ENCODE measurements at places on chromosomes 1 and 21.

GRCh38 chr1:214467078-214467585 is 84.3 kb downstream of the PTPN14 start:
- DNase-seq = no peak

- DNase-seq = no peak
Observed at GRCh38 chr1:206833106-206833680, 32.2 kb upstream of the IL20 start.

DNA sequence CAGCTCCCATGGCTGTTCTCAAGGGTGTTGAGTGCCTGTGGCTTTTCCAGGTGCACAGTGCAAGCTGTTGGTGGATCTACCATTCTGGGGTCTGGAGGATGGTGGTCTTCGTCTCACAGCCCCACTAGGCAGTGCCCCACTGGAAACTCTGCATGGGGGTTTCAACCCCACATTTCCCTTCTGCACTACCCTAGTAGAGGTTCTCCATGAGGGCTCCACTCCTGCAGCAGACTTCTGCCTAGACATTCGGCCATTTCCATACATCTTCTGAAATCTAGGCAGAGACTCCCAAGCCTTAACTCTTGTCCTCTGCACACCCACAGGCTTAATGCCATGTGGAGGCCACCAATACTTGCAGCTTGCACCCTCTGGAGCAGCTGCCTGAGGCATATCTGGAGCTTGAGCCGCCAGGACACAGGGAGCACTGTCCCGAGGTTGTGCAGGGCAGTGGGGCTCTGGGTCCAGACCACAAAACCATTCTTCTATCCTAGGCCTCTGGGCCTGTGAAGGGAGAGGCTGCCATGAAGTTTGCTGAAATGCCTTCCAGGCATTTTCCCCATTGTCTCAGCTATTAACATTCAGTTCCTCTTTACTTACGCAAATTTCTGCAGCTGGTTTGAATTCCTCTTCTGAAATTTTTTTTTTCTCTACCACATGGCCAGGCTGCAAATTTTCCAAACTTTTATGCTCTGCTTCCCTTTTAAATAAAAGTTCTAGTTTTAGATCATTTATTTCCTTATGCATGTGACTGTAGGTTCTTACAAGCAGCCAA is 8.8 kb upstream of the CAPN8 start:
- DNase-seq = no peak

DNA sequence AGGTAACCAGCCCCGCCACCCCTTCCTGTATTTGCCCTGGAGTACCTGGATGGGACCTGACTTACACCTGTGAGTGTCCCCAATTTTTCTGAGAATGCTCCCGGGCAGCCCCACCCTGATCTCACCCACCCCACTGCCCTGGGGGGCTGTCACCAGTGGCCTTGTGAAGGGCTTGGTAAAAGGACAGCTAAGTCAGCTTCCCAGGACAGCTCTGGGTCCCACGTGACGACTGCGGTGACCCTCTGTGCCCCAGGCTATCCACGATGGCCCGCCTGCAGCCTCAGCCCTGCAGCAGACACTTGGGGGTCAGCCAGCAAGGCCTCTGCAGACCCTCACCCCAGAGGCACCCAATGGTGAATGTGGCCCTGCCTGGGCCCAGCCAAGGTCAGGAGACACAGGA is 5.6 kb downstream of the SRM start:
- no peak for DNase-seq

- no peak for DNase-seq
Observed at GRCh38 chr1:11289064-11289463, 16.1 kb downstream of the UBIAD1 start.

- no peak for DNase-seq
Observed at GRCh38 chr1:216604771-216605170, 118.5 kb downstream of the ESRRG start.

DNA sequence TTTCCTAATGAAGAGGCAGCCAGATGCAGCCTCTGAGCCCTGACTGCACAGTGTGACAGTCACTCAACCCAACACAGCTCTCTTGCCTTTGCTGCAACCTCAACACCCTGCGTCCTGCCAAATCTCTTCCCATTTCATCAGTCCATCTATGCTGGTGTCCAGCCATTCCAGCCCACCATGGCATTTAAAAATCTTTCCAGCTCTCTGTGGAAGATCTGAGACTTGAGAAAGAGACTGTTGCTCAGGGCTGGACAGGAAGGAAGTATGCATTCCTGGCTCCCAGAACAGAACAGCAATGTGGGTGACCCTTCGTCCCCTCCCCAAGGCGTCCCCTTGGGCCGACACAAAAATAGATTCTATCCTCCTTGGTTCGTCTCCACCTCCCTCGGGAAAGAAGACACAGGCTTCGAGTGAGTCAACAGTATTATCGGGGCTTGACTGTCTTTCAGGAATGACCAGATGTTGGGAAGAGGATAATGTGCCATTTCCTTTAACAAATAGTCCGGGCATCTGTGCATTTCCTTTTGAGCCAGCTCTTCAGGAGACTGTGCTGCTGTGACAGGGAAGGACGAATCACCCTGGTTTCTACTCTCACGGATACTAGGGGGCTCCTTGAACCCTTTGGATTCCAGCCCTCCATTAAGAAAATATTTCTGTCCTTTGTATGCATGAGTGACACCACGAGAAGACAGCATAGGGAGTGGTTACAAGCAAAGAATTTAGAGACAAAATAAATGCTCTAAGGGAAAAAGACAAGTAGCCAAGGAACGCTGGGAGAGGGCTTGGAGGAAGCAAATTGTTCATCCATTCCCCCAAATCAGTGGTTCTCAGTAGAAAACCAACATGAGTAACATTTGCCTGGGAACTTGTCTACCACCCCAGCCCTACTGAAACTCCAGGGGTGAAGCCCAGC is 111.4 kb upstream of the CDC42BPA start:
- DNase-seq = no peak

- no peak for DNase-seq
Observed at GRCh38 chr1:30373471-30374399, 349.6 kb downstream of the MATN1 start.

DNA sequence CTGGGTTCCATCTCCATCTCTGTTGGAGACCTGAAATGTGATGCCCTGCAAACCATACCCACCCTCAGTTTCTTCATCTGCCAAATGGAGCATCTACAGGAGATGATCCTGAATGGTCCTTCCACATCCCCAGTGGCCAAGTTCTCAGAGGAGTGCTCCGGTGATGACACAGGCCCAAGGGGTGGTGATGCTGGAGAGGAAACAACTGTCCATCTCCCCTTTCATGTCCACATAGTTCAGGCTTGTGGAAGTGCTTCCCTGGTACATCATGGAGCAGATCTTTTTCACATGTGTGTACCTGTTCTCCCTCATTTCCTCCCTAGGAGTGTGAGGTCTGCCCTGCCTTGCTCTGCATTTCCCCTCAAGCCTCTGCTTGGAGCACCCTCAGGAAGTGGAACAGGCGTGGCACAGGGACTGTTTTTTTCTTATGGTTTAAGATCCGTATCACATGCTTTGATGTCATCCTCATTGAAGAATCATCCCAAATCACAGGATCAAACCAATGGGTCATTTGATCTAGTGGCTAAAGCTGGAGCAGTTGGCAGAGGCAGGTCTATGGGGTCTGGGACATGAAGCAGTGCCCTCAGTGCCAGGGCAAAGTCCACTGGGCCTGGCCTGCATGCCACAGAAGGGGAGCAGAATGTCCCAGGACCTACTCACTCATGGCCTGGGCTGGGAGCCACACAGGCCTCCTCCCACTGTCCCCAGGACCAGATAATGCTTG is 8.2 kb upstream of the TRIM63 start:
- no peak for DNase-seq

DNA sequence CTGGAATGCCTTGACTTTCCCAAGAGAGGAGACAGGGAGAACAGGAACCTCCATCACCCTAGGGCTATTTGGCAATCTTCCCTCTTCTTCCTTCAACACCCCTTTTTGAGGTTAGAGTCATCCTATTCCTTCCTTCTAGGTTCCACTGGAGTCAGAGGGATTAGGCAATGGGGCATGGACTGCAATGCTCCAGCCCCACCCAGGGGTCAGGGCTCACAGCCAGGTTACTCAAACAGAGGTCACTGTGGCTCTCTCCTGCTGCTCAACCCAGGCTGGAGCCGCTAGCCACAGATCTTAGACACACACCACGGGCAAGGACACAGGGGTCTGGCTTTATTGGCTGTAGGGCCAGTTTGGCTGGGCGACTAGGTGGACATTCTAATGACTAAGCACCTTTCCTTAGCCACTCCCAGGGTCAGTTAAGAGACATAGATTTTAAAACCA is 145.5 kb upstream of the NRIP1 start:
- no peak for DNase-seq

- no peak for DNase-seq
Observed at GRCh38 chr1:35369922-35370671, 101.6 kb downstream of the ZMYM4 start.

DNA sequence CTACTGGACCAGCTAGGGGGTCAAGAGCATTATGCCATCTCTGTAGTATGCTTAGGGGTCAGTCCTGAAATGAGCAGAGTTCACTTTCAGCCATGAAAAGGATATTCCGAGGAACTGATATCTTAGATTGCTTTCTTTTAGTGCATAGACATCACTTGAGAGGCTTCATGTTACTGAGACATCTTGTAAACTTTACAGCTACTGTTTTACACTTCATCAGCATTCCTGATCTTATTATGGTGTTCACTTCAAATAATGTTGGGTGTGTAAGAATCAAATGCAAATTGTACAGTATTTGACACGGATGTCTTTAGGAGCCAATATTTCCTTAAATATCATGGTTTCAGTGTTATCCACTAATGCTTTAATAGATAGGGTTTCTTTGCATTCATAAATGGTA is 22.4 kb upstream of the CLDN14 start:
- DNase-seq = no peak

- DNase-seq = no peak
Observed at GRCh38 chr1:230627767-230628166, 14.5 kb upstream of the COG2 start.

GRCh38 chr1:14922942-14923726 is 230.4 kb upstream of the TMEM51 start:
- DNase-seq = no peak

- no peak for DNase-seq
Observed at GRCh38 chr1:203580733-203581132, 45.9 kb upstream of the ATP2B4 start.

DNA sequence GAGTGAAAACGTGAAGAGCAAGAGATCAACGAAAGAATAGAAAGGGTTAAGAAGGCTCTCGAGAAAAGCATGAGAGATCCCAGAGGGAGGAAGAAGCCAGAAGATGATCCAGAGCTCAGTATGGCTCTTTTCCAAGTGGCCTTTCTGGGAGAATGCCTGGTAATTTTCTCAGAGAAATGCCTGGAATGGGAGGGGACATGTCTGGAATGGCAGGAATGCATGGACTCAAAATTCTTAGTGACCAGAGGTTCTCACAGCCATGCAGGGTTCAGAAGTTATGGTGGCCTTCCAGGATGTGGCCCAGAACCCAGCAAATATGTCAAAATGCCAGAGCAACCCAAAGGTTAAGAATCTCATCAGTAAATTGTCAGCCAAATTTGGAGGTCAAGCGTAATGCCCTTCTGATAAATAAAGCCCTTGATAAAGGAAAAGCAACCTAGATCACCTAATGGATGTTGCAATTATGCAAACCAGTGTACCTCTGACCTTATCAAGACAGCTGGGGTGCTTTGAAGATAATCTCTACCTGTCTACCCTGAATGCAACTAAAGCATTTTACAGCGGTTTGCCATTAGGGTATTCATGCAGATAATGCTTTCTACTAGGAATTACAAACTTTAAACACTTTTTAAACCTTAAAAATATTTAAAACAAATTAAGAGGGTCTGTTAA is 53.1 kb downstream of the NBPF6 start:
- peak; percentile 88 for DNase-seq

DNA sequence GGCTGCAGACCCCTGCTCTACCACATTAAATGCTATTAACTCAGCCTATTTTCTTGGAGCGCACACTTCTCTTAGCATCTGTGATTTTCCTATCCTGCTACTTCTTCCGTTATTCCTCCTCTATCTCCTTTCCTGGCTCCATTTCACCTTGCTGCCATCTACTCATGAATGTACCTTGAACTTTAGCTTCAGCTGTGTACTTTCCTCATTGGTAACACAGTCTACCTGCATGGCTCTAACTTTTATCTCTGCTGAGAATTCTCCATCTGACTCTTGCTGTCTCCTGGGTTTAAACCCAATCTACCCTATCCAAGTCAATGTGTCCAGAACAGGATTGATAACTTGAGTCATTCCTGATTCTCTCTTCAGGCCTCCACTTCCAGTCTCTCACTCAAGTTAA is 67.6 kb upstream of the MCOLN3 start:
- no peak for DNase-seq

DNA sequence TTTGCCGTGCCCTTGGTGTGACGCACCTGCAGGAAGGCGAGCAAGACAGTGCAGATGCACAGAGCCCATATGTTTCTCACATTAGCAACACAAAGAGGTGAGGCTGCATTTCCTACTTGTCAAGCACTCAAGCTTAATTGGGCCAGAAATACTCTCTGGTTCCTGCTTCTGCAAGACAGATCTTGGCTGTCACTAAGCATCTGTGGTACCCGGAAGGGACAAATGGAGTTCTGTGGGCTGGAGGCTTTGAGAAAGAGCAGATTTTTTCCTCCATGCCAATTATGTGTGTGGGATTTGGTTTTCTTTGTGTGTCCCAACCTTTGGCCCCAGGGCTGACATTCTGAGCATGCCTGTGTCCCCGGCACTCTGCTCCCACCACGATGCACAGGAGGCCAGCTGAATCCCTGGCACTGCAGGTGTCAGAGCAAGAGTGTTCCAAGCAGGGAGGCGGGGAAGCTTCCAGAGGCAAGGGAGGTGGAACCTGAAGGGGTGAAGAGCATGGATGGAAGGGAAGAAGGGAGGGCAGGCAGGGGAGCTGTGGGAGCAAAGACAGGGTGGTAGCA is 52.0 kb upstream of the STUM start:
- DNase-seq = no peak

DNA sequence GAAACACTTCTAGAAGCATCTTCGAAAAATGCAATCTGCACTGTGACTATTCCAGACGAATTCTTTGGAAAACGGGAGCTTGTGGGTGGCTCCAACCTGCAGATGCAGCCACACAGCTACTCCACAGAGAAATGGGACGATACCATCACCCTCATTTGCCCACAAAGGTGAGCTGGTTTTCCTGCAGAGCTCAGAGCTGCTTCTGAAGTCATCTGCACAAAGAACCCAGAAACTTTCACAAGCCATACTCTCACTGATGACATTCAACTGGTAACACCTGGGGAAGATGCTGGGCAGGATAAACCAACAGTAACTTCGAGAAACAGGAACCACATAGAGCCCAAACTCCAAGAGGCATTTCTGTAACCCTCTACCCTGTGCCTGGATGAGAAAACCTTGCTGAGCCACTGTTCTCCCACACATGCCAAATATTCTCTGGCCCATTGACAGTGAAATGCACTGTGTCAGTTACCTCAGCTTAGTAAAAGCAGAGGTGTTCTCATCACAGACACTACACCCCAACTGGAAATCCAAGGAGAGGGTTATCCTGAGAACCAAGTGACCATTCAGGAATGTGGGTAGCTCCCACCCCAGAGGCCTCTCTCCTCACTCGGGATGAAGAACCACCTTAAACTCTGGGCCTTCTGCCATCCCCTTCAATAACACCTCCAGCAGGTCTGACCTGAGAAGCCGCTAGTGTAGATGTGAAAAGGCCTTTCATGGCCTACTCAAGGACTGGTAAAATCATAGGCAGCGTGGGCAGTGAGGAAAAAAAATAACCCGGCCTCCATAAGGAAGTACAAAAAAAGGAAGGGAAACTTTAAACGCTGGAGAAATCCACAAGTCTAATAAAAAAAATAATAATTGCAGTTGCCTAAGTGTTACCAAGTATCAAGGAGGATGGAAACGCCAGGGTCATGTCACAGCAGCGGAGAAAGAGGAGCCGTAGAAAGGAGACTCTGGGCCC is 56.7 kb downstream of the HSF2BP start:
- DNase-seq = no peak

Data from ACHN (cell line).